ENCODE measurements at places on chromosomes 1 and 21. TPM values are rescaled to one million over a fixed set of nuclear protein-coding genes. Genes with fewer than 3 reads are reported as not detected.

DNA sequence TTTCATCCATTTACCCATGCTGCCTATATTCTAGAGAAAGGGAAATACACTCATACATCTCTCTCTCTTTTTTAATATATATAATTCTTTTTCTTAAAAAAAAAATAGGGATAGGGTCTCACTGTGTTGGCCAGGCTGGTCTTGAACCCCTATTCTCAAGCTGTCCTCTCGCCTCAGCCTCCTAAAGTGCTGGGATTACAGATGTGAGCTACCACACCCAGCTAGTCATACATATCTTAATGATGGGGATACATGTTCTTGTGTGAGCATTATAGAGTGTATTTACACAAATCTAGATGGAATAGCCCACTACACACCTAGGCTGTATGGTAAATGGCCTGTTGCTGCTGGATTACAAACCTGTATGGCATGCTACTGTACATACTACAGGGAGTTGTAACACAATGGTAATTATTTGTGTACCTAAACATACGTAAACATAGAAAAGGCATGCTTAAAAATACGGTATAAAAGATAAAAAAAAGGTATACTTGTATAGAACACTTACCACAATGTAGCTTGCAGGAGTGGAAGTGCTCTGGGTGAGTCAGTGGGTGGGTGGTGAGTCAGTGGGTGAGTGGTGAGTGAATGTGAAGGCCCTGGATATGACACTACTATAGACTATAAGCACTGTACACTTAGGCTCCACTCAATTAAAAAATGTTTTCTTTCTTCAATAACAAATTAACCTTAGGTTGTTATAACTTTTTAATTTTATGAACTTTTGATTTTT lies 72.9 kb downstream of the IVNS1ABP start:
- peak; percentile 61 for DNase-seq

DNA sequence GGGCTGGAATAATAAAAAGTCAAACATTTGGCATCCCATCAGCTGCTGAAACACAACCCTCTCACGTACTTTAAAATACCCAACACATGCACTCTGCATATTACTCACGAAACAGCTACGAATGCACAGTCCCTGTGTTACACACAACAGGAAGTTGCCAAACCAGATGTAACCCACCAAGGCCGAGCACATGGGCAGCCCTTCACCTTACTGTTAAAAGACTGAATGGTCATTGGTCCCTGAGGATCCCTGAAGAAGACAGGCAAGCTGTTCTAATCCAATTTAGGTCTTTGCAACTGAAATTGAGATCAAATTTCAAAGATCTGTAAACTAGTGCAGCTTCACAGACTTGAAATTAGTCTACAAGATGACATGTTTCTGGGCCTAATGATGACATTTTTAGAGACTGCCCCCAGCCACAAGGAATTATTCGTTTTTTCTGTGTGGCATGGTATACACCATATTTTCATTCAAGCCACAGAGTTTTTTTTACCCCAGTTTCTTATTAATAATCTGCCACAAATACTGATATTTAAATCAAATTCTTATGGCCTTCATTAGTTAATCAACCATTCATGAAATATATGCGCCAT lies 25.6 kb upstream of the IER5 start:
- DNase-seq: no peak

DNA sequence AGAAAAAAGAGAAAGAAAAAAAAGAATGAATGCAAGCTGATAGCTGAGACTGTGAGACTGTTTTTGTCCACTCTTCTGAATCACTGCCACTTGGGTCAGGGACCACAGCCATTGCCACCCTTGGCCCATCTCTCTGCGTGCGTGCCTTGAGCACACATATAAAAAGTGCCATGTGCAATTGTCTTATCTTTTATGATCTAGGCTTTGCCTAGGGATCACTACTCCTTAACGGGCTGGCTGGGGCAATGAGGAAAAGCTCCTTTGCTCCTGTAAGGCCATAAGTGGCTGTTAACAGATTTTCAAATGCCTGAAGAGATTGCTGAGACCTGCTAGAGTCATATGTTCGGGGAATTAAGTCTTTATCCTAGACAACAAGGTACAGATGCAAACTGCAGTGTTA lies 8.2 kb downstream of the SPATA46 start:
- no peak for DNase-seq

- DNase-seq: peak; percentile 84
Observed at GRCh38 chr1:36133484-36133883, 8.5 kb upstream of the COL8A2 start.

AMIGO1 gene
- 0.82 TPM for total RNA-seq

DNA sequence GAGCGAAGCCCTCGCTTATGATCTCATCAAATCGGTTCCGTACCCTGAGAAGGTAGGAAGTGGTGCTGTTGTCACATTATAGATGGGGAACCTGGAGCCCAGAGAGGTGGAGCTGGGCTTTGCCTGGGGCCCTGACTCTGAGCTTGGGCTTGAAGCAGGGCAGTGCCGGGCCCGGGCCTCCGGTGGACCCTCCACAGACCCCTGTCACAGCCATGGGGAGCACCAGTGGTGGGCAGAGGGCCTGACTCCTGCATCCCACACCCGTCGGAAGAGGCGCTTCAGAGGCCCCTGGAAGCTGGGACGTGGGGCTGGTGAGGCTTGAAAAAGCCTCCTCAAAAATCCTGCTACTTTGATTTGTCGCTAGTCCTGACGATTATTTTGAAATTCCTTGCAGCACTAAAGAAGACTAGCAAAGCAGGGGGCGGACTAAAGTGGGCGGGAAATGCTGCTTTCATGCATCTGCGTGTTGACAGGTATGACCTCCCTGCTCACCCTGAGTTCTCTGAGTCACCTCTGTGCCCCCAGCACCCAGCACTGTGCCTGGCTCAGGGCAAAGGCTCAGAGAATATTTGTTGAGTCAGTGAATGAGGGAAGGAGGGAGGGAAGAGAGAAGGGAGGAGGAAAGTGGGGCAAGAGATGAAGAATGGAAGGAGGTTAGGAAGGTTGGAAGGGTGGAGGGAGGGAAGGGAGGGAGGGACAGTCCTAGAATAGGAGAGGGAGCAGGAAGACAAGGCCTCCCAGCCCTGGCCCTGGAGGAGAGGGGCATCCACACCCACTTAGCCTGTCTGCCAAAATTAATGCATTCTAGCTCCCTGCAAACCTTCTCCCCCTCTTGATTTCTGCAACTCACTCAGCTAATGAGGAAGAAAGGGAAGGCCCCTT lies 262.8 kb upstream of the VAMP3 start:
- DNase-seq: no peak

CD101 gene
- 0.44 TPM for total RNA-seq

- DNase-seq: no peak
Observed at GRCh38 chr1:151002611-151003010, 4.1 kb downstream of the MINDY1 start.

KRTAP12-2 gene
- total RNA-seq: not detected

- DNase-seq: no peak
Observed at GRCh38 chr1:117003223-117003875, 1.8 kb downstream of the CD101 start.

SLC6A9 gene
- total RNA-seq: 8.8 TPM

GRCh38 chr1:208324005-208324404 lies 79.8 kb upstream of the PLXNA2 start:
- no peak for DNase-seq

DNA sequence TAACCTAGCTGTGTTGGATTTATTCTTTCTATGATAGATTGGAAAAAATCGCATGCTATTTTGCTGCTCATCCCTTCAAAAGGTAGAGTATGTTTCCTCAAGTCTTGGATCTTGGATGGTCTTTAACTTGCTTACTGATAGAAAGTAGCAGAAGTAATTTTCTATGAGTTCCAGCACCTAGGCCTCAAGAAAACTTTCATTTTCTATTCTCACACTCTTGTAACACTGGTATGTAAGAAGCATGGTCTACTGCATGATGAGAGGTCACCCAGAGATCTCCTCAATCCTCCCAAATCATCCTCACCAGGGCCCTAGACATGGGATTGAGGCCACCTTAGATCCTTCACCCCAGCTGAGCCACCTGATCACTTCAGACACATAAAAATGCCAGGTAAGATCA lies 7.2 kb downstream of the SPTA1 start:
- no peak for DNase-seq

IFI44 gene
- total RNA-seq: 78.8 TPM

ROR1 gene
- 2.3 TPM for total RNA-seq

DNA sequence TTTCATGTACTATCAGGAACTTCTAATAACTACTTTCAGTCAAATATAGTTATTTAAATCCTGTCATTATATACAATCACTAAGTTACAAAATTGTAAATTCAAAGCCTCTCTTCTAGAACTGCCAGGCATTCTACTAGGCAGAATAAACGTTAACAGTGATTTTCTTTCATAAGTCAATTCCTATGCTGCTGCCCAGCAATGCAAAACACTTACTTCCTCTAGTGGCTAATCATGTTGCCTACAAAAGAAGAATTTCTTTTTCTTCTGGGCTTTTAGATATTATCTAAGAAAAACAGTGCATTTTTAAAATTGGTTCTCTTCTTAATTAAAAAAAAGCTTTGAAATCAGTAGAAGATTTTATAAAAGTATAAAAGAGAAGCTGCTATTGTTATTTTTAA lies 509.8 kb upstream of the ADAMTS5 start:
- no peak for DNase-seq

VASH2 gene
- 0.27 TPM for total RNA-seq

LRRC38 gene
- total RNA-seq: not detected

IVL gene
- 2.1 TPM for total RNA-seq

ANGPTL7 gene
- not detected for total RNA-seq

DNA sequence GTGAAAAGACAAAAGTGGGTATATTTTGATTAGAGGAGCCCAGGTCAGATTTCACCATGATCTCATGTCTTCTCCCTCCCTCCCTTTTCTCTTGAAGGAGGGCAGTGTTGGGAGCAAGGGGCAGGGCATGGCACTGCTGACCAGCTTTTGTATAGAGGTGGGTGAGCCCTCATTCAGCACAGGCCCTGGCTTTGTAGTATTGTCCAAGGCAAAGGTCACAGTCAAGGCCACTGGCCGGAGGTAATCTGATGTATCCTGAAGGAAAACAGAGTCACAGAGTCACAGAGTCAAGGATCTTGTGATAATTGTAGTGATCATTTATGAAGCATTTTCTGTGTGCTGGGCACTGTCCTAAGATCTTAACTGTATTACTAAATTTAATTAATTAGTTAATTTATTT lies 11.9 kb downstream of the ITGA10 start:
- DNase-seq: no peak

GRCh38 chr1:183267646-183268431 lies 81.8 kb downstream of the LAMC2 start:
- peak; percentile 95 for DNase-seq

DNA sequence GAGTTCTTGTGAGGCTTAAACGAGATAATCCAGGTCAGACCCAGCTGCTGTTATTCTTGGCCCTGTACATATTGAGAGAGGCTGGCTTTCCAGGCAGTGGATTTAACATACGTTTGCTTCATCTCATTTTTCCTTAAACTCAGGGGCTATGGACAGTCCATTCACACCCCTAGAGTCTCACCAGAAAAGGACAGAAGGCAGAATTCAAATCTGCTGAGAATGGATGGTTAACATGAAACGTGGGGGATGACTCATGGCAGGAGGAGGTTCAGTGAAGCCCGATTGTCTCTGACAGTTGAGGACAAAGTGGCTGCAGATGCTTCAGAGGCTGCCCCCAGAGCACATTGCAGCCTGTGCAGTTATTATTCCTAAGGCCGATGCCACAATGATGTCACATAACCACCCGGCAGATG lies 39.5 kb downstream of the TGFB2 start:
- DNase-seq: no peak

GRCh38 chr1:242225767-242226573 lies 227.1 kb upstream of the MAP1LC3C start:
- peak; percentile 50 for DNase-seq

MYBPHL gene
- 1.1 TPM for total RNA-seq

- DNase-seq: peak; percentile 100
Observed at GRCh38 chr1:209389258-209389657, 194.3 kb upstream of the CAMK1G start.

BCL2L15 gene
- total RNA-seq: 0.07 TPM

GRCh38 chr1:184052194-184052559 lies 647 bp downstream of the TSEN15 start:
- no peak for DNase-seq

- no peak for DNase-seq
Observed at GRCh38 chr1:119838236-119838635, 27.0 kb upstream of the REG4 start.

GRCh38 chr1:54046671-54047383 lies 6.2 kb downstream of the TMEM59 start:
- no peak for DNase-seq

DNA sequence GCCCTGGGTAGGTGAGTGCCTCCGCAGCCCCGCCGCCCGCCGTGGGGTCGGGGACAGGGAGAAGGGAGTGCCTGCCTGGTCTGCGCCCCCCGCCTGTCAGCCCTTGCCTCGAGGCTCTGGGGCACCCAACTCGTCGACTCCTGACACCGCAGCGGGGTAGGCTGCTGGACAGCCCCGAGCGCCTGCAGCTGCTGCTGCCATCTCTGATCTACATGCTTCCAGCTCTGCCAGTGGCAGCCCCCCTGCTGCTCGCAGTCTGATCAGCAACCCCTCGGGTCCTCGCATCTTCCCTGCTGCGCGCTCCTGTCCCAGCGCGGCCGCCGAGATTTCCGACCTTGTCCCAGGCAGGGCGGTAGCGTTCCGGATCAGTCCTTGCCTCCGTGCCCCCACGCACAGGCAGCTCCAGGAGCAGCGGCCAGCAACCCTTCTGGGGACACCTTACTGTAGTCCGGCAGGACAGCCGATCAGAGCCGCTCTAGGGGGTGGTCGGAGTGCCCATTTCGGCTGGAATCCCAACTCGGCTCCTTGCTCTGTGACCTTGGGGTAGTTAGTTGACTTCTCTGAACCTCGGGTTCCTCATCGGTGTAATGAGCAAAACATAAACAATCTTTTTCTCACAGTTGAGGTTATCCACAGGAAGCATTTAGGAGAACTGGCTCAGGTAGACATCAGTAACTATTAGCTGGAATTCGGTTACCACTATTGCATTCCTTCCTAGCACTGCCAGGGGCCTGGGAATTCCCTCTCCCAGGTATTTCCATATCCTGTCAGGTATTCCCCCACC lies 540 bp downstream of the BCAN start:
- no peak for DNase-seq

DNA sequence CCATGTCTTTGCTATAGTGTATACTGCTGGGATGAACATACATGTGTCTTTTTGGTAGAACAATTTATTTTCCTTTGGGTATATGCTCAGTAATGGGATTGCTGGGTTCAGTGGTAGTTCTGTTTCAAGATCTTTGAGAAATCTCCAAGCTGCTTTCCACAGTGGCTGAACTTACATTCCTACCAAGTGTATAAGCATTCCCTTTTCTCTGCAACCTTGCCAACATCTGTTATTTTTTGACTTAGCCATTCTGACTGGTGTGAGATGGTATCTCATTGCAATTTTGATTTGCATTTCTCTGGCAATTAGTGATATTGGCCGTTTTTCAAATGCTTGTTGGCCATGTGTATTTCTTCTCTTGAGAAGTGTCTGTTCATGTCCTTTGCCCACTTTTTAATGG lies 37.5 kb upstream of the ANGPTL1 start:
- no peak for DNase-seq

DNA sequence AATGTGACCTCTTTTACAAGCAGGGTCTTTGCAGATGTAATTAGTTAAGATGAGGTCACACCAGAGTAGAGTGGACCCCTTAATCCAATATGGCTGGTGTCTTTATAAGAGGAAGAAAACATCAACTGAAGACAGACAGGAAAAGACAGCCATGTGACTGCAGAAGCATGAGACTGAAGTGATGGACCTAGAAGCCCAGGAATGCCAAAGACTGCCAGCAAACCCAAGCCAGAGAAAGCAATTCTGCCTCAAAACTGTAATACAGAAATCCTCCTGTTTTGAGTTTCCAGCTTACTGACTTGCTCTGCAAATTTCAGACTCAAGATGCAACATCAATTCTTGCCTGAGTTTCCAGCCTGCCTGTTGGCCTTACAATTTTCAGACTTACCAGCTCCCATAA lies 17.3 kb downstream of the ENAH start:
- DNase-seq: no peak

KRTAP21-2 gene
- not detected for total RNA-seq
